ENCODE measurements at places on chromosomes 7 and 10. TPM values are rescaled to one million over a fixed set of nuclear protein-coding genes. Genes with fewer than 3 reads are reported as not detected.

RBP3 gene
- total RNA-seq: not detected

PDZD7 gene
- 2.8 TPM for total RNA-seq

GRCh38 chr7:27179503-27180430 lies 5.3 kb downstream of the HOXA11 start:
- no peak for DNase-seq
- no peak overlapping the region for H3K27ac ChIP-seq
- H3K4me1 ChIP-seq: peaks cover 9% of the 10 kb centered on the region

DNA sequence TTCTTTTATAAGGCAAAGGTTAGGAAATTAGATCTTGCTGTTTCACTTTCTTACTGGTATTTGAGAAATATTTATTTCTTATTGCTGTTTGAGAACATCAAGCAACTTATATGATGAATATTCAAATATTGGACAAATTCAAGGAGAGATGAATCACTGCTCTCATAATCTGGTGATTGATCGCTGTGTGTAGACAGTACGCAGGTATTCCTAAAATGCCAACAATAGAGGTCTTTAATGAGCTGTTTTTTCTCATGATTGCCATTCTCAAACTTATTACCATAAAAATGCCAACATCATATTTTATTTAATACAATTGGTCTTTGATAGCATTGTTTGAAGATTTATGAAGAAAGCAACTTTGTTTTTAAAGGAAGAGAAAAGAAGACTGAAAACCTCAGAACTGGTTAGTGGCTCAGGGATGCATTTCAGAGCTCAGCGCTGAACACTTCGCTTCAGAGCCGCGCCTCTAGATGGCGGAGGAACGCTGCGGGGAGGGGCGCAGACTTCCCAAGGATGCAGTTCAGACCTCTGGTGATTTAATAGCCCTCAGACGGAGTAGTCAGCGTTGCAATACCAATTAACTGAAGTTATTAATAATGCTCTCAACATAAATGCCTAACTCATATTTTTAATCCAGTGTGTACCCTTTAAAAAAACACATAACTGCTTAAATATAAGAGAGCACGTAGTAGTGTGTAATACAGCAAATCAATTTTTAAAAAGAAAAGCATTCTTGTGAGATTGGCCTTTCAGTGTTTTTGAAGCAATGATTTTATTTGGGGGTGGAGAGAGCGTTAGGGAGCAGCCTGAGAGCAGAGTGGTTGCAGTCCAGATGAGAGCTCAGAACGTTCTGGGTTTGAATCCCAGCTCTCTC lies 38.5 kb upstream of the STEAP4 start:
- H3K27me3 ChIP-seq: no peaks in the 10 kb centered on the region
- DNase-seq: no peak
- H3K4me1 ChIP-seq: no peaks in the 10 kb centered on the region
- H3K36me3 ChIP-seq: no peaks in the 10 kb centered on the region

DNA sequence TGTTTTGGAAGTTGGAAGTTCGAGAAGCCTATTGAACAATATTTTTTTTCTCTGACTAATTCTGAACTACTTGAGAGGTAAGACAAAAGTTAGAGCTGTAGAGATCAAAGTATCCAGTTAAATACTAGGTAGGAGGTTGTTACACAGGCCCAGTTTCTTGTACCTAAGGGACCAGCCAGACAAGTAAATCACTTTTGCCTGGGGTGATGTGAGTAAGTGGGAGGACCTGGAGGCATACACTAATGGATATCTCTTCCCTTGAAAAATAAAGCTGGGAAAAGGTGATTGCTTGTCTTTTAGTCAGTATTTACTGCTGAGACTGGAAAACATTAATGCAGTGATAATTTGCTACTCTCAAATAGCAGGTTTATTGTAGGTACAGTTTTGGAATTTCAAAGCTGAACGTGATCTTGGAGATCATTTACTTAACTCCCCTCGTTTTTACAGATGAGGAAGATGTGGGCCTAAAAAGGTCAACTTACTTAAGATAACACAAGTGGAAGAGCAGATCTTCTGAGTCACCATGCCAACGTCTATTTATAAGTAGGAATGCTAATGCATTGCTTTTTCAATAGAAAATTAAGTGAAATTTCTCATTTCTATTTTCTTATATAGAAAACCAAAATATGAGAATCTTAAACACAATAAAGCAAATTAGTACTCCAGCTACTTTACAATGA lies 181.3 kb downstream of the PPP1R9A start:
- no peaks in the 10 kb centered on the region for H3K27me3 ChIP-seq
- H3K36me3 ChIP-seq: no peaks in the 10 kb centered on the region
- no peak overlapping the region for H3K4me3 ChIP-seq
- peaks cover 8% of the 10 kb centered on the region for H3K4me1 ChIP-seq
- no peak overlapping the region for H3K27ac ChIP-seq

DNA sequence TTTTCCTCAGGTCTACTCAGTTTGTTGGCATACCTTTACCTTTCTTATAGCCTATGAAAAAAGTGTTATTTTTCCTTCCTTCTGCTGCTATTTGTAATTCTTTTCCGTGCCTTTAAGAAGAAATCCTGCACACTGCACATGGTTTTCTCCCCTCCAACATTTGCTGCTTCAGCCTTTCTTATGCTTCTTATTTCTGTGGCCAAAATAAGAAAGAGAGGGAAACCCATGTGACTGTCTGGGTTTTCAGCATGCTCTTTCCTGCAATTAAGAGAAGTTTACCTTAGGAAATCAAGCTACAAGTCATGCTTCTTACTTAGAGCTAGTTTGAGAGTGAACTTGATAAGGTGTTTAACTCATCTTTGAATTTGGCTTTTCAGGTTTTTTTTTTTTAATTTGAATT lies 11.0 kb downstream of the TBC1D12 start:
- H3K27ac ChIP-seq: no peak overlapping the region
- no peaks in the 10 kb centered on the region for H3K4me1 ChIP-seq
- H3K4me3 ChIP-seq: no peak overlapping the region
- no peak for DNase-seq
- H3K36me3 ChIP-seq: no peaks in the 10 kb centered on the region

DNA sequence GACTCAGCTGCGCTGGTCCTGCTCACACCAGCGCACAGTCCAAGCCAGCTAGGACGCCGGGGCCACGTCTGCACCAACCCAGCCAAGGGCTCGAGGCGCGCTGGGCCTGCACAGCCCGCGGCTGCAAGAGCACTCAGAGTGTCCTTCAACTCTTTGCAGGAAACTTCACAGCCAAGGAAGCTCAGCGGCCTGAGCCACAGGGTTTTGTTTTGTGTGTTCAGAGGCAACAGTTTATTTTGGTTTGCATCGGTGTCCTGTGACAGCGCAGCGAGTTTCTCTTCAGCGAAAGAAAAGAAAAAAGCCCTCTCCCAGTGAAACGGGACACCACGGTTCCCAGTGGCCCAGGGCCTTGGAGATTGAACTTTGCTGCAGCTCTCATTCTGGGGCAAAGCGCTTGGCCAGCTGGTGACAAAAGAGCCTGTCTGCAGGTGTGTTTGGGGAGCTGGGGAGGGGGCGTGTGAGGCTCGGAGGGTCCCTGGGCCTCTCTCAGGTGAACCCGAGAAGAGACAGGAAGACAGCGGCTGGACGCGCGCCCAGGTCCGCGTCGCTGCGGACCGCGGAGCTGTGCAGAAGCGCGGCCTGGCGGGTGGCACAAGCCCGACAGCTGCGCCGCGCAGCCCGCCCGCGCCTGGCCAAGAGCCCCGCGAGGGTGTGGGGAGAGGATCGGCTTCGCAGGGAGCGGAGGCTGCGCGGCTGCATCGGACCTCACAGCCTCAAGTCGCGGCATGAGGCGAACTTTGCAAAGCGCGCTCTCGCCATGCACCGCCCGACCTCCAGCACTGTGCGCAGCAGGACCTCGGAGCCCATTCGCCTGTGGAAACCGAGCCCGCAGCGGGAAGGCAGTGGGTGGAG lies 922 bp downstream of the CXCL12 start:
- no peak for DNase-seq
- H3K27ac ChIP-seq: no peak overlapping the region
- H3K27me3 ChIP-seq: peaks cover 26% of the 10 kb centered on the region
- no peaks in the 10 kb centered on the region for H3K36me3 ChIP-seq

- no peaks in the 10 kb centered on the region for H3K4me1 ChIP-seq
- no peak overlapping the region for H3K4me3 ChIP-seq
- H3K36me3 ChIP-seq: no peaks in the 10 kb centered on the region
- no peak for DNase-seq
- H3K27ac ChIP-seq: no peak overlapping the region
- H3K27me3 ChIP-seq: no peaks in the 10 kb centered on the region
Measured at GRCh38 chr7:68205826-68206225, 1209.2 kb downstream of the TYW1 start.

GRCh38 chr7:155860840-155861479 lies 48.7 kb upstream of the SHH start:
- H3K4me3 ChIP-seq: peak overlapping the region; percentile 4
- peak overlapping the region; percentile 65 for H3K27ac ChIP-seq
- H3K36me3 ChIP-seq: no peaks in the 10 kb centered on the region
- peaks cover 48% of the 10 kb centered on the region for H3K4me1 ChIP-seq
- 0 out of 2 replicates have a peak, but pooled peaks cover 7% of the 10 kb centered on the region for H3K27me3 ChIP-seq

DNA sequence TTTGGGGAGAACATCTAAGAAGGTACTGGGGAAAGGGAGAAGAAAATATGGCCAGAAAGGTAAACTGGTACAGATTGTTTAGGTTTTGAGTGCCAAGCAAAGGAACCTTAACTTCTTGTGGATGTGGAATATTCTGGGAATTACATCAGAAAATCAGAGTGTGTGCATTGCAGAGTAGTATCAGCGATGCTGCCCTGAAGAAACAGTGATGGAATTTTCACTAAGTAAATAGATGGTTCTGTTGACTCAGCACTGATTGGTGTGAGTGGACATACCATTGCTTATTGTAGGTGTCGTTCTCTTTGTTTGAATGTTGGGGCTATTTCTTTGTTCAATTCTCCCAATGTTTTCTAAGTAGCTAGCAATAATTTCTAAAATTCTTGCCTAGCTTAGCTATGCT lies 24.4 kb upstream of the AKR1B1 start:
- H3K27ac ChIP-seq: no peak overlapping the region
- H3K27me3 ChIP-seq: no peaks in the 10 kb centered on the region
- H3K4me1 ChIP-seq: peaks cover 41% of the 10 kb centered on the region
- H3K4me3 ChIP-seq: no peak overlapping the region
- no peaks in the 10 kb centered on the region for H3K36me3 ChIP-seq

Data from PC-9 (cell line).